ENCODE measurements at places on chromosomes 2 and 18. TPM values are rescaled to one million over a fixed set of nuclear protein-coding genes. Genes with fewer than 3 reads are reported as not detected.

ST8SIA3 gene
- not detected for total RNA-seq

IL36B gene
- total RNA-seq, result not detected

SIX2 gene
- total RNA-seq, result not detected

KCNE4 gene
- total RNA-seq, result not detected

MDH1B gene
- 1.3 TPM for total RNA-seq

WDR35 gene
- total RNA-seq, result 9.2 TPM

BCL2L11 gene
- 2.7 TPM for total RNA-seq

AQP12B gene
- total RNA-seq, result under 0.01 TPM

CRYGC gene
- not detected for total RNA-seq

INHBB gene
- under 0.01 TPM for total RNA-seq

SH2D6 gene
- total RNA-seq, result not detected

IL36A gene
- under 0.01 TPM for total RNA-seq

LYG2 gene
- total RNA-seq, result not detected

GRB14 gene
- not detected for total RNA-seq

SAG gene
- total RNA-seq, result under 0.01 TPM

SNED1 gene
- 11.8 TPM for total RNA-seq

Data from hematopoietic multipotent progenitor cell (in vitro differentiated cells).